ENCODE measurements at places on chromosomes 4 and X.

DNA sequence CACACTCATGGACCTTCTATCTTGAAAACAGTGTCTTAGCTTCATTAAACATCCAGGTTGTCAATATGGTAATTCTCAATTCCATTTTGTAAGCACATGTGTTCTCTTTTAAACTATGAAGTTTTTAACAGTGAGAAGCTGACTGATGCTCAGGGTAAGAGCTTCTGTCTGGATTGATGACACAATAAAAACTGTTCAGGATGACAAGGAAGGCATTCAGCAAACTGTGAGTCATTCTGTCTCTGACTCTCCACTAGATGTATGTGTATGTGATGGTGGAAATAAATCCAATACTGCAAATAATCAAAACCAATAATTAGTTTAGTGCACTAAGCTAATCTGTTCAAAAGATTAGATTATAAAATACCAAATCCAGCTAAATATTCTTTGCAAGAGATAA, 115.3 kb upstream of the ARX start:
- DNase-seq: no peak

- DNase-seq: no peak
Measured at GRCh38 chr4:33722800-33723516, 2521.4 kb downstream of the ARAP2 start.

DNA sequence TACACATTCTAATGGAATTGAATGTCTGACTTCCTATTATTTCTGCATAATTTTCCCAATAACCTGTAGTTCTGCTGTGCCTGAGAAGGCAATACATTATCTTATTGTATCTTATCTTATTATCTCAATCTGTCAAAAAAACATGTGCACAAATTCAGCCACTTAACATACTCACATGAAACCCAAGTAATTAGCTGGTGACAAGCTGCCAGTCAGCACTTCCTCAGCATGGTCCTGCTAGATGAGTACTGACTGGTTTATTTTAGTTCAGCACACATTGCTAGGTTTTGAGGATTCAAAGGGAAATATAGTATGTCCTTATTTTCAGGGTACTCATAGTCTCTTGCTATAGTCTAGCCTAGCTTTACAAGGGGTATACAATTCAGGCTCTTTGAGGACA, 17.9 kb upstream of the FGG start:
- DNase-seq: no peak

GRCh38 chrX:11836284-11836683, 78.2 kb downstream of the MSL3 start:
- DNase-seq: no peak

GRCh38 chr4:145861336-145862318, 77.0 kb downstream of the ZNF827 start:
- no peak for DNase-seq
